ENCODE measurements at places on chromosomes 2 and 18. TPM values are rescaled to one million over a fixed set of nuclear protein-coding genes. Genes with fewer than 3 reads are reported as not detected.
A peak's percentile ranks its signal among the peaks of the same experiment; 100 is the strongest.

Gene TTC27
- total RNA-seq, result 25.8 TPM

Gene RPS27A
- 2,870 TPM for total RNA-seq

Gene GCG
- total RNA-seq, result 0.39 TPM

Gene SERPINB10
- 0.60 TPM for total RNA-seq

GRCh38 chr18:78085241-78086185, 835.9 kb downstream of the GALR1 start:
- DNase-seq, result no peak

DNA sequence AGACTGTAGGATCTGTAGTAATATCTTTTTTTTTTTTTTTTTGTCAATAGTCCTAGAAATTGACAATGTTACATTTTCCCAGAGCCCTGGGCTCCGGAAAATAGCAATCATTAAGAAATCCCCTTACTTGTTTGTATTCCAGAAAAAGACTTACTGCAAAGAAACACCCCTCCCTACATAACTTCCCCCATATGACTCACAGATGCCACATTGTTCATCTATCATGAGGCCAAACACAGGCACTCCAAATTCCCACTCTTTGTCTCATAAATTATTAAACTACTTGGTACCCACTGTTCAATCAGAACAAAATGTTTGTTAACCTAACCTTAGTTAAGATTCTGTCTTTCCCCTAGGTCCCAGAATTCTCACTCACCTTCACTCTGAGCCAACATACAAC, 53.5 kb downstream of the TEX51 start:
- DNase-seq, result peak; percentile 17

DNA sequence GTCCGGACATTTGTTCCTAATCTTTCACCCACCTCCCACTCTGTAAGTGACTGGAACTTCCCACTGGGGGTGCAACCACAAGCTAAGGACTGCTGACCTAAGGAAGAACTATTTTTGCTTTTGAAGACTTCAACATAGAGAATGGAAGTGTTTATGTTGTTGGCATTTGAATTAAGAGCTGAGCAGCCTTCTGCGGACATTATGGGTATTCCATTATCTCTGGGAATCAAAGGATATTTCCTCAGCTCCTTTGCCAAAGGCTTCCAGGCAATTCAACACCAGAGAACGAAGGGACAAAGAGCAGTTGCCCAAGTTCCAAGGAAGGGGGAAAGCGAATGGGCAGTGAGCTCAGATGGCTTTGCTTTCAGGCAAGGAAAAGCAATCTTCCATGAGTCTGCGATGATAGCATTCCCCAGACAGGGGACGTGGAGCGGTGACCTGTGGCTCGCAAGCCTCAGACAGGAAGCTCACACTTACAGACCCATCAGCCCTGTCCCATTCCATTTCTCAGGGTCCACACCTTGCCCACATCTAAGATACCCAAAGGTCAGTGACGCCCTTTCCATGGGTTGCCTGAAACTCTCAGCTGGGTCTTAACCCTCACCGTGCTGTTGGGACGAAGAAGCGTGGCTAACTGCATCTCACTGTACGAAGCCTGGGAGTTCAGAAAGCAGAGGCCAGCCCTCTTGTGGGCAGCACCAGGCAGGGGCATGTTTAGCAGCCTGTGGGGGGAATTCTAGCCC, 116.8 kb downstream of the COPS8 start:
- no peak for DNase-seq

GRCh38 chr18:33781429-33781828, 203.4 kb downstream of the ASXL3 start:
- no peak for DNase-seq

GRCh38 chr2:127360242-127360641, 27.5 kb downstream of the MAP3K2 start:
- DNase-seq, result no peak

DNA sequence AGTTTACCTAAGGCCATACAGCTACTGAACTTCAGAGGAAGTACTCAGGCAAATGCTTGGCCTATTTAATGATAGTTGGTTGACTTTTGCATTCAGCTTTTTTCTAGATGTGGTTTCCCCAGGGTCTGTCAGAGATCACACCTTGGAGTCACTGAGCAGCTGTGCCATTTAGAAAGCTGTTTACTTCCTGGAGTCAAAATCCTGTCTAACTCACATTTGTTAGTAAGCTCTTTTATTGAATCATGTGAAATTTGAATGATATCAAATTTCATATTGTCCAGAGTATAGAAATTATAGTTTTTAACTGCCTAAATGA, 7.6 kb upstream of the TRIB2 start:
- no peak for DNase-seq

DNA sequence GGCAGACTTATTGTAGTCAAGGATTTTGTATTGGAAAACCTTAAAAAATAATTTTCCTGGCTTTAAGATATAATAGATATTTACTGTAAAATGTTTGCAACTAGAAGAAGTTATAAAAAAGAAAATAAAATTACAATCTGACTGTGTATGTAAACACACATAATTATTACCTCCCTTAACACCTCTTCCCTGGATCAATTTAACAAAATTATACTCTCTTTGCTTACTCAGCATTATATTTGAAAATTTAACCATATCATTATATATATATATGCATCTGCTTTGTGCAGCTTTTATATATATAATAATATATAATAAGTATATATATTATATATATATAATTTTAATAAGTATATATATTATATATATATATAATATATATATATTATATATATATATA, 131.7 kb upstream of the FAM98A start:
- DNase-seq, result no peak
